Effector CD8-positive, alpha-beta T cell (primary cell): ENCODE measurements at places on chromosomes 2 and 18.

GRCh38 chr18:904218-905090 is at the start of gene ADCYAP1:
Gene ADCYAP1, plus strand, starts transcription at chr18:904871. Its CDS starts 516 bp downstream, at chr18:905387.
- no peak for DNase-seq

- DNase-seq = no peak
Measured at GRCh38 chr2:174965992-174966744, 39.0 kb downstream of the CHN1 start.

GRCh38 chr18:13810950-13811485 is 12.9 kb upstream of the MC5R start:
- DNase-seq = no peak

GRCh38 chr18:59834267-59834666 is 65.5 kb upstream of the PMAIP1 start:
- DNase-seq = no peak

GRCh38 chr2:151930042-151930441 is 101.8 kb upstream of the ARL5A start:
- DNase-seq = no peak

DNA sequence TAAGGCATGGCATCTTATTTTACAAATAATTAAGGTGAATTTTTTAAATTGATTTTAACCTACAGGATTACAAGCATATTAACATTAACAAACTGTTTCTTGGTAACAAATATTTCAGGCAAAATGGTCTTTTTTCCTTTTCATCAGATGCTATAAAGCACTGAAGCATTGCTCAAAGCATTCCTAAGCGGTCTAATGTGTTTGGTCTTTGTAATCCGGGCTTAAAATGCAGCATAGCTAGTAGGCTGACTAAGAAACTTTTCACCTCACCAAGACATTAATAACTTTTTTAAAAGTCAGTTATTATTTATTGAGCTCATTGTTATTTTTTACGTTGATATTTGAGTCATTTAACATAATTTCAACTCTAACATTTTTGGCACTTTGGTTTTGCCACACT is 538.8 kb upstream of the SLC39A10 start:
- DNase-seq = no peak

GRCh38 chr2:121203591-121204249 is 81.3 kb downstream of the TFCP2L1 start:
- no peak for DNase-seq

DNA sequence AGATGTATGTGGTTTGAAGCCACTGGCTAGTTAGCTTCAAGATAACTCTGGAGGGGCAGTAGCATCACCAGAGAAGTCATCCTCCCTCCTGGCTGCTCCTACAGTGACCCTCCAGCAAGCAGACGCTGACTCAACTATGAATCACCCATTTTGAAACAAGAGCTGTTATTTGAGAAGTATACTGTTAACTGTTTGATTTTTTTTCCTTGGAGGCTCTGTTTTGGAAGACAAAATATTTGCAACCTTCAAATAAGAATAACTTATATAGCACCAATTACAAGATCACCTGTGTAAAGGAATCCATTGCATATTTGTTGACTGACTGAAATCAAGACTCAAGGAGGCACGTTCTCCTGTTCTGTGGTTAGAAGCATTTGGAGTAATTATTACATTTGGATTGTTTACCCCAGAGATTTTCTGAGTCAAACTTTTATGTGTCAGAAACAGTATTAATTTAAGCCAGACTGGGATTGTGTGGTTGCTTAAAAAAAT is 313.8 kb downstream of the MTX2 start:
- no peak for DNase-seq

GRCh38 chr2:8583400-8584173 is 98.3 kb upstream of the ID2 start:
- peak; percentile 67 for DNase-seq

DNA sequence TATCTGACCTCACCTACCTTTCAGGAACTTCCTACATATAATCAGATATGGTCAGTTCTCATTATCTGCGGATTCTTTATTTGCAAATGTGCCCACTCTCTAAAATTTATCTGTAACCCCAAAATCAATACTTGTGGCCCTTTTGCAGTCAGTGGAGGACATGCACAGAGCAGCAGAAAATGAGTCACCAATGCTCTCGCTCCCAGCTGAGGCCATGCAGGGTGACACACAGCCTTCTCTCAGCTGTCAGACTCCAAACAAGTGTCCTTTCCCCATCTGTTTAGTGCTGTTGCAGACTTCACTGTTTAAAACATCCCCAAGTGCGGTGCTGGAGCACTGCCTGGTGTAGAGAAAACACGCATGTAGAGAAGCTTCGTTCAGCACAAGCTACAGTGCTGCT is 171.9 kb upstream of the SALL3 start:
- DNase-seq = no peak

- DNase-seq = no peak
Measured at GRCh38 chr2:176187899-176188773, at the start of gene HOXD1. Gene HOXD1, plus strand, starts transcription at chr2:176188668. Its CDS starts 134 bp downstream, at chr2:176188802.

- DNase-seq = no peak
Measured at GRCh38 chr2:176534798-176535466, 265.7 kb downstream of the MTX2 start.

DNA sequence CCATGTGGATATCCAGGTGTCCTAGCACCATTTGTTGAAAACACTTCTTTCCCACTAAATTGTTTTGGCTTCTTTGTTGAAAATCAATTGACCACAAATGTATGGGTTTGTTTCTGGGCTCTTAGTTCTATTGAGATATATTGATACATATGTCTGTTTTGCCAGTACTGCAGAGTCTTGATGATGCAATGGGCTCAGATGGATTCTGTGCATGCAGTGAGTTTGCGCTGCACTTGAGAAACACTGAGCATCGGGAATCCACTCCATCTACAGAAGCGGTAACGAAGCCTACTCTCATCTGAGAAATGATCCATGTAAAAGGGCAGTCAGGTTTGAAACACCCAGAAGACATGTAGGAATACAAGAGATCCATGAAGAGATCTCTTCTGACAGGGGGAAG is 21.9 kb upstream of the DNAJC10 start:
- no peak for DNase-seq

GRCh38 chr2:68463287-68463877 is 3.7 kb downstream of the FBXO48 start:
- no peak for DNase-seq

- DNase-seq = no peak
Measured at GRCh38 chr2:207801259-207801658, 31.6 kb upstream of the FZD5 start.

- no peak for DNase-seq
Measured at GRCh38 chr2:182920631-182921056, 54.2 kb upstream of the FRZB start.

DNA sequence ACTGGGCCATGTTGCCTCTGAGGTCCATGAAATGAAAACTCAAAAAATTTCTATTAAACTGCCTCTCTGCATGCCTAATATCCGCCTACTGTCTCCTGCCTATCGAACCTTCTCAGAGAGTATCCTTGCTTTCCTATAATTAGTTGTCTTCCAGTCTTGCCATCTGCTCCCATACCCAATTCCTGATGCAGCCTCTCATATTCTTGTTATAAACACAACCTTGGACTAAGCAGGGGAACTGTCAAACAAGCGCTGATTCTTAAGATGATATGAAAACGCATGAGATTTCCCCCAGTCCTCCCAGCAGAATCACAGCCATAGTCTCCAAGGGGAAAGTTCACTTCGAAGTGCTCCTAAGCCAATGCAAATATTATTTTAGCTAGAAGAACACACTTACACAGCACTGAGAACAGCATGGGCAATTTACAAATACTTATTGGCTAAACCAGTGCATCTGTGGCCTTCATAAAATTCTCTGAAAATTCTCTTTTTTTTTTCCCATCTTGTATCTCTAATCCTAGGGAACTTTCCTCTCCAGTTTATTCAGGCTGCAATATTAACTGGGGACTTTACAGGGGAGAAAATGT is 471.6 kb downstream of the MBD2 start:
- DNase-seq = no peak

DNA sequence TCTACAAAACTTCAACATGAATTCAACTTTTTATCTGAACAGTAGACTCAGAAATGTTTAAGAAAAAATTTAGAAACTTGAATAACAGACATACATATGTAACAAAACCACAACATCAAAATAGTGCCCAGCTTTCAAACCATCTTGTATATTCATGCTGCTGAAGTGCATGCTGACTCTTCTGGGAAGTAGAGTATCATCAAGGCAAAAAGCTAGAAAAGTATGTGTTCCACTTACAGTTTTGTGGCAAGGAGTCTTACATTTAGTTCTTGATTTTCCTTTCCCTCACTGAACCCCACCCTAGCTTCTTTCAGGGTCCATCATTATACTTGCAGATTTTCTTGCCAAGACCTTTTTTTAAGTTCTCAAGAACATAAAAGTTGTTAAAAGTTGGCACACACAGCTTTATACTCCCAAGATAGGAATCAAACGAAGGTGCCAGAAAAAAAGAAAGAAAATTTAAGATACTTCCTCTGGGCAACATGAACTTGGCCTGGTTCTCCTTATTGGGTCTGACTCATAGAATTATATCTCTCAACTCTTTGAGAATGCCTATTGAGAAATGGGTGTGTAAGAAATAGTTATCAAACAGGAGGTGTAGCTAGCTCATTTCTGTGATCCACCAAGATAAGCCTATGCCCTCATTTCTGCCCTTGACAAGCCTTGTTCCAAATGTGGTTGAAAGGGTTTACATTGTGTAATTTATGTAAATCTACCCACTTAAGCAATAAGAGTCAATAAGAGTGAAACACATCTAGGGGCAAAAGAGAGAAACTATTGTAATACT is 667.6 kb upstream of the ACVR2A start:
- DNase-seq = no peak

DNA sequence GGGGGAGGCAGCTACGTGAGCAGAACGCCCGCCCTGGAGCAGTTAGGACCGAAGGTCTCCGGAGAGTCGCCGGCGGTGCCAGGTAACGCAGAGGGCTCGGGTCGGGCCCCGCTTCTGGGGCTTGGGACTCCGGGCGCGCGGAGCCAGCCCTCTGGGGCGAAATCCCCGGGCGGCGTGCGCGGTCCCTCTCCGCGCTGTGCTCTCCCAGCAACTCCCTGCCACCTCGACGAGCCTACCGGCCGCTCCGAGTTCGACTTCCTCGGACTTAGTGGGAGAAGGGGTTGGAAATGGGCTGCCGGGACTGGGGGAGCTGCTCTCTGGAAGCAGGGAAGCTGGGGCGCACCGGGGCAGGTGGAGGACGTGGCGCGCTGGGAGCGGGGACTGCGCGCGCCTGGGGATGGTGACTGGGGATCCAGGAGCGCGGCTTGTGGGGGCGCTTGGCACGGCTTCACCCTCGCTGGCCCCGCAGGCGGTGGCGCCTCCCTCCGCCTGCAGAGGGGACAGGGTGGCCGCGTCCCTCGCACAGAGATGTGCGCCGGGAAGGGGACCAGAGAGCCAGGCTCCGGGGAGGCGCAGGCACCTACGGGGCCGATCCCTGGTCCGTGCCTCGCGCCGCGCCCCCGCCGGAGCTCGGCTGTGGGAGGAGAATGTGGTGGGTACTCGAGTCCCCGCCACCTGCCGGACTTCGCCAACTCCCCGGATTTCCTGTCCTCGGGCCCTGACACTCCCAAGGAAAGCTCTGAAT is 688 bp downstream of the CDH20 start:
- DNase-seq = no peak

GRCh38 chr2:50396298-50396631 is 635.7 kb downstream of the NRXN1 start:
- DNase-seq = no peak

GRCh38 chr18:37958499-37958898 is 392.9 kb upstream of the CELF4 start:
- DNase-seq = no peak
